H7 (cell line): ENCODE measurements at places on chromosomes 5 and 9.

GRCh38 chr9:65405253-65405652 is 120.2 kb upstream of the FOXD4L5 start:
- DNase-seq = no peak

- no peak for DNase-seq
Observed at GRCh38 chr5:97575322-97575721, 392.3 kb upstream of the RIOK2 start.

GRCh38 chr5:169706758-169707450 is 69.8 kb downstream of the DOCK2 start:
- no peak for DNase-seq

DNA sequence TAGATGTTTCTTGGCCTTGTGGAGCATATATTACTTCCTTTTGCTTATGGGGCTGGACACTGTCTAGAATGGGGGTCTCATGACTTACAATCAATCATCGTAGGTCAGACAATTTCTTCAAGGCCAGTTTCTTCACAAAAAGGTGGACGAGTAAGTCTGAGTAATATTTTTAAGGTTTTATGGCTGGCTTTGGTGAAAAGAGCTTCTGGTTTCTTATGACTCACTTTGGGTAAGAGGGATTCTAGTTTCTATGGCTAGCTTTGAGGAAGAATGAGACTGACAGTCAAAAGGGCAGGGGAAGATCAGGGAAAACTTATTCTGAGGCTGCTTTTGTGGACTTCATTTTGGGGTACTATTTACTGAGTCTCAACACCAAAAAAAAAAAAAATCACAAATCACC is 2067.2 kb upstream of the C9orf72 start:
- DNase-seq = no peak

- no peak for DNase-seq
Observed at GRCh38 chr5:170152767-170153166, 47.1 kb downstream of the FOXI1 start.

GRCh38 chr9:136826703-136827582 is 15.3 kb upstream of the AJM1 start:
- no peak for DNase-seq

DNA sequence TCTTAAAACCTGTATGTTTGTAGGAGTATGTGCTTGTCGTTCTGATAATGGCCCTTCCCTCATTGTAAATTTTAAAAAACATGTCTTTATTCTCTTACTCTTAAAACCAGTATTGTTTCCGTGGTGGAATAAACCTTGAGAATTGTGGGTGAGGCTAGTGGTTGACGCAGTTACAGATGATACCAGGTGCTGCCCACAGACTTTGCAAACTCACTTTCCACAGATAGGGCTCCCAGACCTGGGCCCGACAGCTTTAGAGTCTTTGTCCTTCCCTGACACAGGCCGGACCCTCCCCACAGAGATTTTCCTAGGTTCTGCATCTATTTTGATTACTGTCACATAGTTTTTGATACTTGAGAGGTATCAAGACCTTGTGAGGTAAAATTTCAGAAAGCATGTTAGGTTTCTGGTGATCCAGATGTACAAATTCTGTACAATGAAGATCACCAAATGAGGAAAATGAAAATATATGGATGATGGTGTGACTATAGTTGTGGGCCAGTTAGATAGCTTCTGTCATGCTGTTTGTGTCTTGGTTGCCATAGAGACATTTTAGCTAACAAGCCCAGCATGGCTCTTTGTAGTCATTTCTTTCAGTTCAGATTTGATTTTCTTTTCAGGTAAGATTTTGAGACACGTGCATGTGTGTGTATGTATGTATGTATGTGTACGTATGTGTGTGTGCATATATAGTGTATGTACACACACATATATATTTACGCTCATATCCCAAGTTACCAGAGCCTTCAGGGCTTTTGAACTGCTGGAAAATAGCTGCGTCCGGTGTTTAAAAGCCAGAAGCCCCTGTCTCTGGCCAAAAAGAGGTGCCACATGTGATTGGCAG is 33.8 kb downstream of the DMRT1 start:
- no peak for DNase-seq

DNA sequence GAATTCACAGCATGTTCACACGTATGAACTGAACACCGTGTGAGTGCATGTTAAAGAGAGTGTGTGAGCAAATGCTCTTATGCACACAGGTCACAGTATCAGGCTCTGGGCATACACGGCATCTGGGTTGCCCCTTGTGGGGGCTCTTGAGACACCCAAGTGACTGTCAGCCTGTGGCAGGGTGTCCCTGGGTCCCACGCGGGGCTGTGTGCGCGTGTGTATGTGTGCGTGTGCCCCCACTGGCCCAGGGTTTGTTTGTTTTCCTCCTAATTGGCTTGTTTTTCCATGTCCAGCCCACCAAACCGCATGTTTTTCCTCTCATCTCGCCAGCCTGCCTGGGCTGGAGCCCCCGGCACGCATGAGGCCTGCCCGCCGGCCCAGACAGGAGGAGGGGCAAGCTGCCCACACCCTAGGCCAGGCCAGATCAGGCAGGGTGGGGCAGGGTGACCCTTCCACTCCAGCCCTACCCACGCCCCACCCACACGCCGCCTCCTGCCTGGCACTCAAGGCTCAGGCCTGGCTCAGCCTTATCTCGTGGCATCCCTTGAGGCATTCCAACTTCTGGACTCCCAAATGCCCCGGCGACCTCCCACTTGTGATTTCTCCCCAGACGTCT is 28.8 kb downstream of the CNTFR start:
- DNase-seq = no peak

- DNase-seq = no peak
Observed at GRCh38 chr5:139584137-139584536, 23.0 kb downstream of the UBE2D2 start.

- DNase-seq = peak; percentile 46
Observed at GRCh38 chr9:137107312-137107921, 7.1 kb downstream of the DPP7 start.

DNA sequence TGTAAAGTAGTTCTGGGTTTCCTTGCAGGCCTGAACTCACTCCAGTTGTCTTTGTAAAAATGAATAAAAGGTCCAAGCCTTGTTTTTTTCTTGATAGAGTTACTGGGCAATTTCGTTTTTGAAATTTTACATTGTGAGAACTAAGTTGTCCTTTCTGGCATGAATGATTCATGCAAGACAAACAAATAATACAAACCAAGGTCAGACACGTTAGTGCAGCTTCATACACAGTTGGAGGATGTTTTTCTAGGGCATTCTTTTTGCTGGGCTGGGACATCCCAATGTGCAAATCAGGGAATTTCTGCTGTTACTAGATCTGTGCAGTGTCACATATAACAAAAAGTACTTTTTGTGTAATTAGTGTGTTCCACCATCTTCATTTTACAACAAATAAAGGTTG is 96.0 kb downstream of the MEGF10 start:
- DNase-seq = no peak

GRCh38 chr5:113194591-113194990 is 218.0 kb downstream of the DCP2 start:
- no peak for DNase-seq

- peak; percentile 45 for DNase-seq
Observed at GRCh38 chr5:6181147-6181729, 197.1 kb downstream of the MED10 start.

- DNase-seq = no peak
Observed at GRCh38 chr9:126491949-126492348, 121.8 kb upstream of the LMX1B start.

- no peak for DNase-seq
Observed at GRCh38 chr5:123787635-123788034, 275.7 kb downstream of the CSNK1G3 start.

- no peak for DNase-seq
Observed at GRCh38 chr9:36691671-36692070, 119.0 kb downstream of the MELK start.

- no peak for DNase-seq
Observed at GRCh38 chr9:131980267-131981016, 99.2 kb downstream of the MED27 start.

DNA sequence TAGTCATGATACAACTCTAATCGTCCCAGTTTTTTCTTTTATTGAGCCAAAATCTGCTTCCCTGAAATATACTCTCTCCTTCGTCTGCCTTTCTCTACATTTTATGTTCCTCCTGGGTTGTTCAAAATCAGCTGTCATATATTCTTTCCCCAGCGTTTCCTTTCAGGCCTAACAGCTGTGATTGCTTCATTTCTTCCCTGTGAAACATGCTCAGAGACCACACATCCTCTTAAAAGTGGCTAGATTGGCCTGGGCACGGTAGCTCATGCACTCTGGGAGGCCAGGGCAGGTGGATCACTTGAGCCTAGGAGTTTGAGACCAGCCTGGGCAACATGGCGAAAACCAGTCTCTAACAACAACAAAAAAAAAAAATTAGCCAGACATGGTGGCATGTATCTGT is 25.1 kb downstream of the NFX1 start:
- DNase-seq = no peak

- DNase-seq = no peak
Observed at GRCh38 chr9:111004936-111005335, 33.3 kb downstream of the LPAR1 start.

GRCh38 chr9:1319436-1319835 is 269.3 kb downstream of the DMRT2 start:
- no peak for DNase-seq

DNA sequence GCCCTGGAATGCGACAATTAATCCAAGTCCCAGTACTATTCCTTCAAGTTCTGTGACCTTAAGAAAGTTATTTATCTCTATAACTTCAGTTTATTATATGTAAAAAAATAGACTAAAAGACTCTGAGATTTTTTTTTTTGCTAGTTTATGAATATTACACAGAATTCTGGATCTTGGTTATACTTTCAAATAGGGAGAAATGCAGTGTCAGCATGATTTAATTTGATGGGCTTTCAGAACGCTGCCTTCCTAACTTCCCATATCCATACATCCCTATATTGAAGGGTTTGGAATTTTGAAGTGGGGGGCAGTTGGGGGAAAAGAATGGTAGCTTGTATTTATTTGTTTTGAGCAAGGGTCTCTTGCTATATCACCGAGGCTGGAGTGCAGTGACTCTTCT is 98.4 kb upstream of the MEGF10 start:
- DNase-seq = no peak

DNA sequence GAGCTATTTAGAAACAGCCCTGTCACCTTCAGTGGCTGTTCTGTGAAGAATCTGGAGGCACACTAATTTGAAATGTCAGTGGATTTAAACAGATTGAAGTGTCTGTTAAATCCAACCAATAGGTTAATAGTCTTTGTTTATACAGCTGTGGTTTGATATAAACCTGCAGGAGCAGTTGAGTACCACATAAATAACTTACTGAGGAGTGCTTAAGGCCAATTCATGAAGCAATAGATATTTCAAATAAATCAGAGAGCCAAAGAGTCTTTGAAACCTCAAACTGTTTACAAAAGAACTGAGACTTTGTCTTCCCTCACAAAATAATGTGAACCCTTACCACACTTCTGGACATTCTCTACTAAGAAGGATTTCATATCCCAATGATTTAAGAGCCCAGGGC is 111.9 kb downstream of the FEM1C start:
- DNase-seq = no peak

- peak; percentile 32 for DNase-seq
Observed at GRCh38 chr5:1707467-1707866, 92.2 kb downstream of the MRPL36 start.

DNA sequence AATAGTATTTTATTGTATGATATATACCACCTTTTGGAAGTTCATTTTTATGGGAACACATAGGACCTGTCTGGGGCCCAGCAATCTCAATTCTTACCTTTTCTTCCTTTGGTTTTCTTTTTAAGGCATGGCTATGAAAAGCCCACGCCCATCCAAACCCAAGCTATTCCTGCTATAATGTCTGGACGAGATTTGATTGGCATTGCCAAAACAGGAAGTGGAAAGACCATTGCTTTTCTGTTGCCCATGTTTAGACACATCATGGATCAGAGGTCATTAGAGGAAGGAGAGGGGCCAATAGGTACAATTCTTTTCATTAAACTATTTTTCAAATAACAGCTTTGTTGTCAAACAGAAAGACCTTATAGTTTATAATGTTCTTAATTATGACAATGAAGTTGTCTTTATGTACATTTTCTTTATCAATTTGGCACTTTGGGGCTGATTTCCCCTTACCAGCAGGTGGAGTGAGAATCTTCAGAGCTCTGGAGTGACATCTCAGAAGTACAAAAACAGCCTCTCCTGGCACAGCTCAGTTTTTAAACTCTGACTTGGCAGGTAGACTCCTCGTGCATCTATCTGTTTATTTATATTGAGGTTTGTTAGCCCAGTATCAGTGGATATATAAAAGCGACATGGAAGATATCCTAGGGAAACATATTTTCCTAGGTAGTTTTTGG is 25.8 kb downstream of the DDX46 start:
- DNase-seq = no peak

DNA sequence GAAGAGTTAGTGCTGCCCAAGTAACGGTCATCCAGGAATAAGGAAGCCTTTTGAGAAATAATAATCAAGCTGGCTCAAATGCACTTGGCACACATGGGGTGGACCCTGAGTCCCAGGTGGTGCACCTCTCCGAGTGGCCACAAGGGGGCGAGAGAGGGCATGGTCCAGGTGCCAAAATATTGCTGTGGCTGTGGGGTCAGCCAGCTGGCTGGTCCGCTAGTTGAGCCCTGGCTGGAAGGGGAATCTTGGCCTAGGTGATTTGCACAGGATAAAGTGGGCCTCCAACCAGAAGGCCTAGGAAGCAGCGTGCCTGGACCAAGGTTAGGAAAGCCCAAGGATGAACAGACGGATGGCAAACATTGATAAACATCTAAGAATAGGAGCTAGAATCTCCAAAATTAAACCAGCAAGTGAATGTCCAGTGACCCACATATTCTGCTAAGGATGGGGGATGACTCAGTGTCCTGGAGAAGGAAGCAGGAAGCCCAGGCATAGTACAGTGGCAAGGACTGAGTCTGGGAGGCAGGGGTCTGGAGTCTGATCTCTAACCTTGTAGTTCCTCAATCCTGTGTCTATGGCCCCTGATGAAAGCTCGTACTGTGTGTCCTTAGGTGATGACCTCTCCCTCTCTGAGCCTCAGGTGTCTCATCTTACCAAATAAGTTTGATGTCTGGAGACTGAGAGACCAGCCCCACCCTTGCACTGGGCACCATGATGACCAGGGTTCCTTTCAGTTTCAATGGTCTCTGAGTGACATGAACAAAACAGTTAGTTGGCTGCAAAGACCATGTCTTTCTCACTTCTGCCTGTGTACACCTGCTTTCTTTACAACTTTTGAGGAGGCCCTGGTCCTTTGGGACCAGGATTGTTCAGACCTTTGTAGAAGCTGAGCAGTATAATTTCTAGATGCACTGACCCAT is 19.2 kb upstream of the SHB start:
- peak; percentile 77 for DNase-seq

DNA sequence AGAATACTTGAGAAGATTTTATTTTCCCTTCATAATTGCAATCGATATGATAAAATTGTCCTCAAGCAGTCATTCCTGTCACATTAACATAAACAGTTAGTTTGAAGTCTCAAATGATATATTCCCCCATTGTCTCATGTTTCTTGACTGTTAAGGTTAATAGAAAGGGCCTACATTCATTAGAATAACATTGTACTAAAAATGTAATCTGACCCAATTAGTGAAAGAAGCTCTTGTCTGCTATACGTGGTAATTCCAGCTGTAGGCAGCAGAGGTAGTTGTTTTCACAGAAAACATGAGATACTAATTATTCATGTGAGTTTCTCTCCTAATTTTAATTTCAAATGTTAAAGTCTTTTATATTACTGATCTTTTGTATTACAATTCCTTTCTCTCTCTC is 25.9 kb upstream of the AP3B1 start:
- peak; percentile 33 for DNase-seq
